ENCODE measurements at places on chromosomes 6 and 20.

GRCh38 chr6:40685862-40686261 lies 98.7 kb upstream of the LRFN2 start:
- DNase-seq: no peak

- DNase-seq: no peak
These were observed 100.2 kb downstream of the TRMT11 start for GRCh38 chr6:126086560-126086959.

DNA sequence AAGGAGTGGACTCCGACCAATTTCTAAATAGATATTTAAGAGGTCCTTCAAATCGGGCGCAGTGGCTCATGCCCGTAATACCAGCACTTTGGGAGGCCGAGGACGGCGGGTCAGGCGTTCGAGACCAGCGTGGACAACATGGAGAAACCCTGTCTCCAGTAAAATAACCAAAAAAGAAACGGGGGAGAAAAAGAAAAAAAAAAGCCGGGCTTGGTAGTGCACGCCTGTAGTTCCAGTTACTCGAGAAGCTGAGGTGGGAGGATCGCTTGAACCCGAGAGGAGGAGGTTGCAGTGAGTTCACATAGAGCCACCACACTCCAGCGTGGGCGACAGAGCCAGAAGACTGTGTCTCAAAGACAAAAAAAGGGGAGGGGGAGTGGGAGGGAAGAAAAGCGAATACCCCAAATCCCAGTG lies 53.3 kb upstream of the HFE start:
- no peak for DNase-seq

DNA sequence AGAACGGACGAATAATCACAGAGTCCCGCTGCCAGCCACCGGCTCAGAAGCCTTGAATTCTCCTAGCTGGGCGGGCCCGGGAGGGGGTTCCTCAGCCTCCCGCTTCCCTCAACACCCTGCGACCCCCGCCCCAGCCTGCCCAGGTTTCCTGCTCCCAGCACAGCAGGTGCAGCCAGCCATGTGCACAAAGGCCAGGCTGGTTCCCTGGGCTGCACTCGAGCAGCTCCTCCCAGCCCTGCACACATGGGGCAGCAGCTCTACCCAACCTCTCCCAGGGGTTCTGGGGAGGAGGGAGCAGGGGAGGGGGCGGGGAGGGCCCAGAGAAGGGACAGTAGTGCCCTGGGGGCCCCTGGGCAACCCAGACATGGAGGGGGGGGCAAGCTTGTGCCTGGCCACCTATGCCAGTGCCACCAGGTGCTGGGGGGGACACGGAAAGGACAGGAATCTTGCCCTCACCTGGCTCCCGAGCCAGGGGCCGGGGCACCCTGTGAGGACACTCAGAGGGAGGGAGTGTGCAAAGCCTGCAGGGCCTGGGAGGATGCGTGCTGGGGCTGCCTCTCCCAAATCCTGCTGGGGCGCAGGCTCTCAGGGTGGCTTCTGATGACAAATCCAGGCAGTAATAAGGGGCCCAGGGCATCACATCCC lies 1.2 kb upstream of the NTSR1 start:
- no peak for DNase-seq

DNA sequence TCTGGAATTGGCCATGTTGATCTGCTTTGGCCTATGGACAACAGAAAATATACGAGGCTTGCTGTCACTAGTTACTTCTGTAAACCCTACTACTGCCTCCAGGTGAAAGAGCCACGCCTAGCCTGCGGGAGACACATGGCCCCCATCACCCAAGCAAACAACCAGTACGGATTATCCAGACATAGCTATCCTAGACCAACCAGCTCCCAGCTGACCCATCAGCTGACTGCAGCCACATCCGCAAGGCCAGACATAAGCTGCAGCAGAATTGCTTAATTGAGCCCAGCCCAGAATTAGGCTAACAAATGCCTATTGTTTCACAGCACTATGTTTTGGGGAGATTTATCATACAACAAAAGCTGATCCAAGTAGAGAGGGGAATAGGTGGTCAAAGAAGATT lies 13.5 kb downstream of the REV3L start:
- no peak for DNase-seq

DNA sequence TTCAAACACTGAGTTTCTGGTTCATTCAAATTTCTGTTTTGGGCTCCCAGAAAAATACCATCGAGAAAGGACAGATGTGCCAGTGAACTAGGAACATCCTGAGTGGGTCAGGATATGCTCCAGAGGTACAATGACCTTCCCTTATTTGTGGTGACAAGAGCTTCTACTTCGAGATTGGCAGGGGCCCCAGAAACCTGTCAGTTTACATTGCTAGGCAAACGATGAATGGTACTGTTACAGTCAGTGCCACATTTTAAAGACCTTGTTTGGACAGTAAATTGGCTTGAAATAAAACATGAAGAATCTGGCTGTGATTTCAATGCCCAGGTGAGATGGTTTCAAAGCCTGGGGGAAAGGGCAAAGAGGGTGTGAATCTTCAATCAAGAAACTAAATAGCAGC lies 454.5 kb upstream of the ID4 start:
- DNase-seq: no peak

GRCh38 chr6:120965814-120966213 lies 368.5 kb downstream of the TBC1D32 start:
- DNase-seq: no peak

DNA sequence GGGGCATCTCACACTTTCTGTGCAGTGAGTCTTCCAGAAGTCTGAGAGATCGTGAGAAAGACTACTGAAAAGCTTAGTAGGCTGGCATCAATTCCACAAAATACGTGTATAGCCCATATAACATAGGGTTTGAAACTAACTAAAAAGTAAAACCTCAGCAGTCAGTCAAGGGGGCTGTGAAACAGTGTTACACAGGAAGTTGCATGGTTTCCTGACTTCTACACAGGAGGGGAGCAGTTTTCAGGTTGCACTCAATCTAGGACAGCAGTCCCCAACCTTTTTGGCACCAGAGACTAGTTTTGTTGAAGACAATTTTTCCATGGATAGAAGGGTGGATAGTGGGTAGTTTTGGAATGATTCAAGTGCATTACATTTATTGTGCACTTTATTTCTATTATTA lies 4.7 kb upstream of the LY86 start:
- no peak for DNase-seq

GRCh38 chr20:6012179-6012578 lies 41.7 kb downstream of the LRRN4 start:
- DNase-seq: no peak

DNA sequence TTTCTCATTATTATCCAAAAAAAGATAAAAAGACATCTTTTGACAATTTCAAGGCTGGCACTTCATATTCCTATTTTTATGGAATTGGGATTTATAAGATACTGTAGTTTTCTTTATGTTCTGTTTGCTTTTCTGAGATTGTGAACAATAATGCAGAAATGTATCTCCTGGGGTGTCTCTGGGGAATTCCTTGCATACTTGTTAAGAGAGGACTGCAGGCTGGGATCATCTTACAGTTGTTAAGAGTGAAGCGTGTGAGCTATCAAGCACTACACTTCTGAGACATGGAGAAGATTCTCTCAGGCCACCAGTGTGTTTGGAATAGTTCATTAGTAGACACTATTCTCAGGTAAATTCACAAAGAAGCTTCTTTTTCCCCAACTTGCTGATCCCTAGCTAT lies 963.3 kb upstream of the GJE1 start:
- peak; percentile 16 for DNase-seq

DNA sequence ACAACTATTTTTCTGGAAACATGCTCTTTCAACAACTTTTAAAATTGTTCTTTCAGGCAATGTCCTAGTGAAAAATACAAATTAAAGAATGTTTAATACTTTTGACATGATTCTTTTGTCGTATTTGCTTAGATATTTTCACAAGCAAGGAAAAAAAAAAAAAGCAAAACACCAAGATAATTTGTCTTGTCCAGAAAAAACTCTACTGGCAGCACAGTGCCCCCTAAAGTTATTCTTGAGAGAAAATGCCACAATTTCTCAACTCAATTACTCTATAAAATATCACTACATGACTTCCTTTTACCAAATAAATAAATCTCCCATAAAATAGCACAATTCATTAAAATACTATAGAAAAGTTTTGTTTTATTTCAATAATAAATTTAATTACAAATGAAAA lies 652.5 kb upstream of the EPHA7 start:
- no peak for DNase-seq

- no peak for DNase-seq
These were observed 18.1 kb downstream of the TOP1 start for GRCh38 chr20:41046716-41047115.

- no peak for DNase-seq
These were observed 279.1 kb downstream of the UTRN start for GRCh38 chr6:144564202-144564601.

DNA sequence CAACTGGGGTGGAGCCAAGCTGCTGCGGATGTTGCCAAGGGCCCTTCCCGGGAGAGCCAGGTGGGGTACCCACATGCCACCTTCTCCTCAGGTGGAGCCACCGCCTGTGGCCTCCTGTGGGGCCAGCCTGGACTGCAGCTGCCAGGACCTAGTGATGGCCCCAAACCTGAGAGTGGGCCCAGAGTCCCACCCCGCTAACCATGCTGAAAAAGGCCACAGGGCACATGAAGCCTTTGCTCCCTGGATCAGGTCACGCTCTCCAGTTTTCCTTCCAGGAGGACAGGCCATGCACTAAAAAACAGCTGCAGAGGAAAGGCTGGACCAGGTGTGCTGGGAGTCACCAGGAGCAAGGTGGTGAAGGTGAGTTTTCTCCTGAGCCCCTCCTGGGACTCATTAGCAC lies 73.9 kb upstream of the SLC22A16 start:
- no peak for DNase-seq

GRCh38 chr6:101226677-101227135 lies 166.8 kb upstream of the GRIK2 start:
- peak; percentile 16 for DNase-seq

GRCh38 chr6:14174226-14174625 lies 56.7 kb downstream of the CD83 start:
- DNase-seq: no peak

- DNase-seq: no peak
These were observed 6.9 kb upstream of the SUMO4 start for GRCh38 chr6:149393002-149393679.

- DNase-seq: no peak
These were observed 4.2 kb downstream of the DUSP22 start for GRCh38 chr6:296151-297122.

DNA sequence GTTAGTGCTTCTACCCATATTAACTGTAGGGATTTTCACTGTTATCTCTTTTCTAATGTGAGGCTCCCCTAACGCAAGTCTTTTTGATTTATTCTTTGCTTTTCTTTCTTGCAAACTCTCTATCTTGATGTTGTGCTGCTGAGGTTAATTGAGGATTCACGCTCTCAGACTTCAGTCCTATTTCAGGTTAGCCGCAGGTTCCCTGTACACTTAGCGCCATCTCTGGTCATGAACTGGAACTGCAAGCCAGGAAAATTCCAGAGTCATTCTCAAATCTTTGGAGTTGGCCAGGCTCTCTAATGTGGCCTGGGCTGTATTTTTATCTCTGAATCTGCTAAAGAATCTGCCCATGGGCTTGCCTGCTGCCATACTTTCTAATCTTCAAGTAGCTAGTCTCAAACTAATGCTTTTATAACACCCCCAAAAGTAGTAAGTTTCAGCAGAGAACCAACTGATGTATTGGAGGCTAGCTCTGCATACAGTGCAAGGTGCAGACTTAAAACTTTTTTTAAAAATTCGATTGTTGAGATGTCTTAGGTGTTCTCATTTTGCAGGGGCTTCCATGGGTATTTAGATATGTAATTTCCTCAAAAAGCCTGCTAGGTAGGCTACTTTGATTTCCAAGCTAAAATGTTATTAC lies 91.1 kb upstream of the OPRM1 start:
- no peak for DNase-seq

DNA sequence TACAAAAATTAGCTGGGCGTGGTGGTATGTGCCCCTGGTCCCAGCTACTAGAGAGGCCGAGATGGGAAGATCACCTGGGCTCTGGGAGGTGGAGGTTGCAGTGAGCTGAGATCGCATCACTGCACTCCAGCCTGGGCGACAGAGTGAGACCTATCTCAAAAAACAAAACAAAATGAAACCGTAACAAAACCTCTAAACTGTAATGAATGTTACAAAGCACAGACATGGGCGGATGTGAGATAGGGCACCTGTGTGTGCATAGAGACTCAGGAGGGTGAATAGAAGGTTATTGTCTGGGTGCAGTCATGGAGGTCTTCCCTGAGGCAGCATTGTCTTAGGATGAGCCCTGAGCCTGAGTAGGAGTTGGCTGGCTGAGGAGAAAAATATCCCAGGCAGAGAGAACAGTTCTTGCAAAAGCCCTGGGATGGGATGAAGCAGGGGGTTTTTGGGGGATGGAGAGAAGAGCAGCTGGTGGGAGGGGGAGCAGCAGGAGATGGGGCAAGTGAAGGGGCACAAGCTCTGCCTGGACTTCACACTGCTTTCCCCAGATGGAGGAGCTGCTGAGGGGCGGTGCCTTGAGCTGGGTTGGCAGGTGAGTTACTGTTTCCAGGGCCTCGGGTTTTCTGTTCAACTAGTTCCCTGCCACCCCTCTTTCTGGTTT lies 5.2 kb downstream of the BCAS4 start:
- no peak for DNase-seq

DNA sequence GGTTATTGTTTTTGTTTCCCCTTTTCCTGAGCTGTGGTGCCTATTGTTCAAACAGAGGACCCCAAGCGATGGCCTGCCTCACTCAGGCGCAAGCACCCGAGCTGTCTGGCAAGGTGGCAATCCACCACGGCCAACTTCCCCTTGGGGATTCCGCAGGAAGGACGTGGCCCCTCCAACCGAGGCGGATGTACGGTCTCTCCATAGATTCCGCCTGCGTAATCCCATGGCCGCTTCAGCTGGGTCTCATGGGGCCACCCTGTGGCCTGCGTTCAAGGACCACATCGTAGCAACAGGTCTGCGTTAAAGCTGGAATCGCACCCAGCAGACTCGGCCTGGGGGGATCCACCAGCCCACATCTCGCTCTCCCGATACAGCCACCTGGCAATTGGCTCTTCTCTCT lies 79.9 kb downstream of the CEBPB start:
- DNase-seq: no peak
